ENCODE measurements at places on chromosomes 4 and X.

DNA sequence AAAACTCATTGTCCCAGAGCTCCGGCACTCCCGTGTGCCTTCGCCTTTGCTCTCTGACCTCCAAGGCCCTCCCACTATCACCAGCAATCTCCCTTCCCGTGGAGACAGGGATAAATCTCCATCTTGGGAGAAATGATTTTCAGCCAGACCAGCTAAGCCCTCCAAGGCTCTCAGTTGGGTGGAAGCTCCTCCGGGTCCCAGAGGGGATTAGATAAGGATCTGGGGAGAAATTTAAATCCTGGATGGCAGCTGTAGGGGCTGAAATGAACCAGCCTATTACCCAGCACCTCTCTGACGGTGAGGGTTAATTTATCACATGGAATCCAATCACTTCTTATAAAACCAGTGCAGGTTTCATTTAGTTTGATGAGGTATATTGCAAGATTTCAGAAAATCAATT lies 366.2 kb downstream of the FBXW7 start:
- DNase-seq, result no peak

DNA sequence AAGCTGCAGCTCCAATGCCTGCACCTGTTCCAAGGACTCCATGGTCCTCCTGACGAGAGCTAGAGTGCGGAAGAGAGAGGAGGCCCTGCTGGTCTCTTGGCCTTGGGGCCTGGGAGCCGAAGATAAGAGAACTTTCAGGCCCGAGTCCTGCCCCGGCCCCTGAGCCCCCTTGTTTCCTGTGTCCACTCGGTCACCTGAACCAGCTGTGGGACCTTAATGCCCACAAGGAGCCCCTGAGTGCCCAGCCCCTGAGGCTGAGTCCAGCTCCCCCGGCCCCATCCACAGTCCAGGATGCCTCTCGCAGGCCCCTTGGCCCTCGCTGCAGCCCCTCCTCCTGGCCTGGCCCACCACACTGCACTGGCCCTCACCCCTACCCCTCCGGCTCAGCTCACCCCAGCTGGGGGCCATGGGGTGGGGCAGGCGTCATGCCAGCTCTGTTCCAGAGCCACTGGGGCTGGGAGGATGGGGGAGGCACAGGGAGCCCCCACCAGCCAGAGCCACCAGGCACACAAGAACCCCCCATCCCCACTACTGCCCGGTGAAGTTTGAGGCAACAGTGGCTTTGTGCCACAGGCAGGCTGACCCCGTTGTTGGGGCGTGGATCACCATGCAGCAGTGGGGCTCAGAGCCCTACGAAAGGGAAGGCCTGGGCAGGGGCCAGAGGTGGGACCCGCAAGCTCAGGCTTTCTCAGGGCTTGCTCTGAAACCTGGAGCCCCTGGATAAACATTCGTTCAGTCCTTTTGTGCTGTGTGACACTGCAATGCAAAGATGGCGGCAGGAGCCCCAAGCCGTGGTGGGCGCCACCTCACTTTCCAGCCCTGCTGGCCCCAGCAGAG lies 14.1 kb downstream of the NAT8L start:
- no peak for DNase-seq

GRCh38 chrX:47091149-47091775 lies 13.0 kb downstream of the RGN start:
- no peak for DNase-seq

GRCh38 chrX:115011428-115011827 lies 6.0 kb downstream of the IL13RA2 start:
- DNase-seq, result no peak

DNA sequence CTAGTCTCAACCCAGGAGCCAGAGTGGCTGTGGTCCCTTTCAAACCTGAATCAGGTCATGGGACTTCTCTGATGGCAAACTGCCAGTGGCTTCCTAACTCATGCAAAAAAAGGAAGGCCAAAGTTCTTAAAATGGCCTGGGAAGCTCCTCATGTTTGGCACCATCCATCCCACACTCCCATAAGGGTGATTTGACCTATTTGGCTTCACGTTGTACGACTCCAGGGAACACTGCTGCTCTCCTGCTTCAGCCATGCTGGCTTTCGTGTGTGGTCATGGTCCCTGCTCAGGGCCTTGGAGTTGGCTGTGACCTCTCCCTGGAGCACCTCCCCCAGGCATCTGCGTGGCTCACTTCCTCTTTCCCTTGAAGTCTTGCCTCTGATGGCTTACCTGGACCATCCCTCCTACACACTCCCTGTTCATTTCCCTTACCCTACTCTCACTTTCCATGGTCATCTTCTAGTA lies 12.8 kb upstream of the TMSB4X start:
- no peak for DNase-seq

- DNase-seq, result no peak
Measured at GRCh38 chr4:55993994-55994663, 45.4 kb downstream of the CEP135 start.

GRCh38 chr4:88037936-88038335 lies 30.5 kb downstream of the PKD2 start:
- no peak for DNase-seq

GRCh38 chrX:103913356-103914020 lies 48.9 kb upstream of the TMSB15B start:
- DNase-seq, result no peak

DNA sequence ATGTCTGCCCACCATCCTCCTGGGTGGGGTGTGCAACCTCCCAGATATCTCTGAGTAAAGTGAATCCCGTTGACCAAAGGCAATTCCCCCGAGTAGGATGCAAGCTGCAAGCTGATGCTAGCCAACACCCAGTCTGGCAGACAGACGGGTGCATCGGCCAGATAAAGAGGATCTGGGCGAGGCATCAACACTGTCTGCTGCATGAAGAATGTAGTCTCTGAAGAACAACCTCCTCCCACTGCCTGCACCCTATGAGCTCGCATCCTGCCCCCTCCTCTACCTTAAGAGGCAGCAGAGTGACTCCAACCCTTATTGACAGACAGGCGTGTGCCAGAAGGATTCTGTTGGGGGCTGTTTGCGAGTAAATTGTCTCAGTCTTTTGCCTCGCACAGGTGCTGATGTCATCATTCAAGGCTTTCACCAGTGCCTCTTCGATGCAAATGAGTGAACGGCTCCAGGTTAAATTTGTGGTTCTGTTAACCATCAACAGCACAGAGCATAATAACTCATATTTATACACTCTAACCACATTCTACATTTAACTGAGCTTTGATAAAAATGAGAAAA lies 546.9 kb downstream of the BCOR start:
- no peak for DNase-seq

- DNase-seq, result no peak
Measured at GRCh38 chr4:4267981-4268380, 20.0 kb upstream of the TMEM128 start.

GRCh38 chrX:1938190-1938589 lies 323.3 kb downstream of the ASMT start:
- DNase-seq, result no peak

DNA sequence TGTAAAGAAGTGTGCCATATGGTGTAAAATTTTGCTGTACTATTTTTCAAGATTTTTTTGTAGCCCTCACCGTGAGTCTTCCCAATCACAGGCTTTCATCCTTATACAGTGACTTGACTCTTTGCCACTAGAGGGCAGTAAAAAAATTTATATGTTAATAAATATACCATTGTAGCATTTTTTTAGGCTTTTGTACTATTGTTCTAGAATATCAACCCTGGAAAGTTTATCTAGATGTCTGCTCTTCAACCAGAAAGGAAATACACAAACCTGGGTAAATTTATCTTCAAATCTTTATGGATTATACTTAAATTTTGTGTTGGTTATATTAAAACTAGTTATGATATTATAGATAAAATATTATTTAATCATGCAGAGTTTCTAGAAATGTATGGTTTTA lies 235.3 kb downstream of the TENM3 start:
- DNase-seq, result no peak

DNA sequence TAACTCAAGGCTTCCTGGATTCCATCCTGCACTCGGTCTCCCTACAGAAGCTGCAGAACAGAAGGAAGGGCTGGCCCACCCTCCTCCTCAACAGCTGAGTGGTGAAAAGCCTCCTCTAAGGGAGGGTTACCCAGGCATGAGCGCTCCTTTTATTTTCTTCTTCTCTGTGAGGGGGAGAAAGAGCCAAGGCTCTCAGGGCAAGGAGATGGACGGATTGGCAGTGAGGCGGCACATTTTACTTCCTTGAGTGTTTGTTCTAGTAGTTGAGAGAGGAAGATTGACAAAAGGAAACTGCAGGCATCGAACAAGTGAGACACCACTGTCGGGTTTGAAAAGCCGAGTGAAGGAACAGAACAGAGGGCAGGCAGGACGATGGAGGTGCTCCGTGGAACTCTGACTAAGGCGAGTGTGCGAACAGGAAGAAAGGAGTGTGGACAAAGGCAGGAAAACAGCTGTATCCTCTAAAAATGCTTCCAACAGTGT lies 38.4 kb upstream of the STS start:
- peak; percentile 2 for DNase-seq

- no peak for DNase-seq
Measured at GRCh38 chr4:84971319-84971932, 4.9 kb upstream of the WDFY3 start.

DNA sequence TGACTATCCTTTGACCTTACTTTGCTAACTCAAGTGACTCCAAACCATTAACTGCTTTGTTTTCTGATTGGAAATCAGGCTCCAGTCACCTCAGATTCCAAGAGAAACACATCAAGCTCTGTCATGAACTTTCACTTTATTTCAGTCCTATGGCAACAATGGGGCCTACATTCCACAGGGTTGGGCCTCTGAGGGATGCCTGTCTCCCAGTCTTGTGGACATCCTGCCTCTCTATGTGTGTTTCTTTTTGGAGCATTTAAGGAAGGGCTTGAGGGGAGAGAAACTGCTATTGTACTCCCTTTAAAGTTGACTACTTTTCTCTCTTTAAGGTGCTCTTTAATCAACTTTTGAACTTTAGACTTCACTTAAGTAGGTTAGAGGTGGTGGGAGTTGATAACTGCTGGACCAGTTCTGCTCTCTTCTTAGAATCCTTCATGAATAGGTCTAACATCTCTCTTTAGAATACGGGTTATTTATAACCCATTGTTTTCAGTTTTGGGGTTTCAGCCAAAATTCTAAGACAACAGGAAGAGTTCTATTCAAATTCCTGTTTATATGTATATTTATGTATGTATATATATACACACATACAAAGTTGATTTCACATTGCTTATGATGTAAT lies 274.3 kb upstream of the NR3C2 start:
- no peak for DNase-seq

DNA sequence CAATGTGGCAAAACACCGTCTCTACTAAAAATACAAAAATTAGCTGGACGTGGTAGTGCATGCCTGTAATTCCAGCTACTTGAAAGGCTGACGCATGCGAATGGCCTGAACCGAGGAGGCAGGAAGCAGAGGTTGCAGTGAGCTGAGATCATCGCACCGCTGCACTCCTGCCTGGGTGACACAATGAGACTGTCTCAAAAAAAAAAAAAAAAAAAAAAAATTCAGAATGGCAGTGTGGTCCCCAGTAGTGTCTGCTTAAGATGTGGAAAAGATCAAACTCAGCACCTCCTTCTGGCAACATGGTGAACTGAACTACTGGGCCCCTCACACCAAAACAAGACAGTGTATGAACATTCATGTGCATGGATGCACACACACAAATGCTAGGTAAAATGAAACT lies 32.2 kb downstream of the SMS start:
- no peak for DNase-seq

GRCh38 chr4:649751-650310 lies 24.2 kb downstream of the ATP5ME start:
- DNase-seq, result no peak

GRCh38 chr4:6561706-6562371 lies 13.2 kb upstream of the MAN2B2 start:
- DNase-seq, result no peak

DNA sequence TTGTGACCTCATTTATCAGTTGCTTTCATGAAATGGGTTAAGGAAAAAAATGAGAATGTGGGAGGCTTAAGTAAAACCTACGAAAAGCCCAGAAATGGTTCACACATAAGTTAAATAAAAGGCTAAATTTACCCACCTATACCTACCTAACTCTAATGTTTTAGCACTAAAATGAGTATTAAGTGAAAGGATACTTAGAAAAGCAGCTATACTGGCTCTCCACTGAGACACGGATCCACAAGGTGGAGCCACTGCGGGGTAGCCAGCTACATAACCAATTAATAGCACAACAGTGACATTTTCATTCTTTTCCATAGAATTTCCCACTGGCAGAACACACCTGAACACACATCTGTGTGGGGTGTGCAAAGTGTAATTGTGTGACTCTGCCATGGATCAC lies 101.9 kb downstream of the MAML3 start:
- peak; percentile 9 for DNase-seq

GRCh38 chrX:21158678-21159077 lies 215.5 kb upstream of the CNKSR2 start:
- DNase-seq, result no peak

- DNase-seq, result no peak
Measured at GRCh38 chr4:112279882-112280315, 5.8 kb downstream of the TIFA start.

- no peak for DNase-seq
Measured at GRCh38 chrX:19795307-19795706, 92.1 kb downstream of the SH3KBP1 start.

GRCh38 chr4:185080545-185080944 lies 62.3 kb downstream of the HELT start:
- no peak for DNase-seq

DNA sequence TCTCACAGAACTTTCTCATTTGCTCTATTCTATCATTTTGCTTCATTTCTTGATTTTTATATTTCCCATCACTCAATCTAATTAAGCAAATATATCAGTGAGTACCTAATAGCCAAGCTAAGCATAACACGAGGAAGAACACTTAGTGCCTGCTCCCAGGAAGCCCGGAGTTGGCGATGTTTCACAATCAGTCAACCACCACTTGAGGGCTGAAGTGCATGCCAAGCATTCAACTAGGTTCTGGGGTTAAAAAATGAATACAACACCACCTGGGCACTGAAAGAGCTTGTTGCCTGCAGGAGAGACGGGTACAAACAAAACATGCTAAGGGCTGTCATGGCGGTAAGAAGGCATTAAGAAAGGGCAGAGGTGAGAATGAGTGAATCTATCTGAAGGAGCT lies 47.5 kb downstream of the UCHL1 start:
- DNase-seq, result no peak

- DNase-seq, result no peak
Measured at GRCh38 chr4:184269879-184270430, 52.3 kb upstream of the ENPP6 start.

GRCh38 chr4:150123087-150123486 lies 44.8 kb downstream of the DCLK2 start:
- DNase-seq, result no peak

- peak; percentile 10 for DNase-seq
Measured at GRCh38 chr4:80335554-80336358, at the start of gene CFAP299. TSS of gene CFAP299 (plus strand) at chr4:80335730.

GRCh38 chr4:80963051-80963450 lies 67.5 kb upstream of the BMP3 start:
- no peak for DNase-seq

DNA sequence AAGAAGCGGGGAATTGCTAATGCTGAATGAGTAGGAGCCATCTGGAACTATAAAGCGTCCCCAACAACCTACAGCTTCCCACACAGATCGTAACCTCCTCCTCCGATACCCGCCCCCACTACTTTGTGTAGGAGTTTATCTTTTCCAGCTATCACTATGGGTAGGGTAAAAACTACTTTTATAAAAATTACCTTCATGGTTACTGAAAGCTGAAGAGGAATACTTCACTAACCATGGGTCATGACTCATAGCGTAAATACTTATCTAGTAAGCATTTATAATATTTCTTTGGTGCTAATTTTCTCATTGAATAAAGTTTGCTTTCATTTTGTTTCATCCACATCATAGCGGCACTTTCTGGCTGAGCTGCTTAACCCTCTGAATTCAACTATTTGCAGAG lies 79.4 kb upstream of the TNIP3 start:
- DNase-seq, result no peak

All from anterior cingulate cortex (tissue), 58 donors.